Activated T-helper 17 cell treated with anti-CD3 and anti-CD28 coated beads, Interleukin-2, amount 50 U/mL, for 72 hours (primary cell): ENCODE measurements at places on chromosomes 4 and X.

GRCh38 chr4:95867919-95868318 lies 28.0 kb downstream of the PDHA2 start:
- ATAC-seq, result no peak

- ATAC-seq, result no peak
Observed at GRCh38 chrX:120380699-120381098, 18.8 kb downstream of the ATP1B4 start.

DNA sequence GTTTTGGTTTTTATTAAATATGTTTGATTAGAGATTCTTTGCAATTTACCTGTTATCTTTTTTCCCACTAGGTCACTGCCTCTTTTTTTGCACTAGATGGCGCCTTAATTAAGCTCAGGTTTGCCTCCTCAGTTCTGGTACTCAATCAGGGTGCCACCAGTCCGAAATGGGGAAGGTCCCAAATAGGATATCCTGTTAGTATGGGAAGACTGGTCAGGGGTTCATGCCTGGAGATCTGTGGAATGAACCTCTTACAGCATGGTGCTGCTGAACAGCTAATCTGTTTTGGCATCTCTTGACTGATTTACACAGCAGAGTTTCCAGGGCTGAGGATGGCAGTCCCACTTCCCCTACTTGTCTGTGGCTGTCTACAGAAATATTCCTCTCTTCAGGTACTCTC lies 24.2 kb upstream of the VSIG1 start:
- ATAC-seq, result no peak

- no peak for ATAC-seq
Observed at GRCh38 chr4:35772291-35772690, 472.0 kb downstream of the ARAP2 start.

GRCh38 chr4:114890773-114891172 lies 222.6 kb downstream of the NDST4 start:
- ATAC-seq, result no peak

- no peak for ATAC-seq
Observed at GRCh38 chrX:70117738-70118137, 15.5 kb upstream of the IGBP1 start.

GRCh38 chrX:14027511-14028019 lies 2.1 kb downstream of the GEMIN8 start:
- ATAC-seq, result peak; percentile 59

GRCh38 chr4:10655968-10656367 lies 28.6 kb downstream of the CLNK start:
- peak; percentile 59 for ATAC-seq
